ENCODE measurements at places on chromosomes 7 and 10.

DNA sequence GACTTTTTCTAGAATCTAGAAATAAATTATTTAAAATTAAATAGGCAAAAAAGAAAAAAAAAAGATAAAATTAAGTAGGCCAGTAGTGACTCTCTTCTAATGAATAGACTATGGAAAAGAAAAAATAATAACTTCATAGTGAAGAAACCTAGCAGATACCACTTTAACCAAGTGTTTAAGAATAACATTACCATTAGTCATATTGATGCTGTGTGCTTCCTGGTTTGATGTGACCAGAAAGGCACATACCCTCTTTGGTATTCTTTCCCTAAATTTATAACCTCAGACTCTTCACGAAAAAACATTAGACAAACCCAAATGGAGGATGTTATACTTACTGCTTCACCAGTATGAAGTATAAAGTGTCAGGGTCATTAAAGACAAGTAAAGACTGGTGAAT is 42.6 kb downstream of the KIF20B start:
- DNase-seq, result no peak

DNA sequence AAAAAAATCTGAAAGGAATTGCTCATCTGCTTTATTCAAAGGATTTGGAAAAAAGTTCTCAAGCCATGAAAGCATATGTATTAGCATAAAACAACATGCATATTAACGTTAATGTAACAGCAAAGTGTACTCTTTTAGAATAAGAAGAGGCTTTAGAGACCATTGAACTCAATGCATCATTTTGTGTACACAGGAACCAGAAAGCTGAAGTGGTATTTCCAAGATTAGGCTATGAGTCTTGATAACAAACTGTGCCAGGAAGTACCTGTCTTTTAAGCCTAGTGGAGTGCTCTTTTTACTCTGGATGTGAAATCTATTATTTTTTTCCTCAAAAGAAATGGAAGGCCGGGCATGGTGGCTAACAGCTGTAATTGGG is 164.2 kb downstream of the THSD7A start:
- no peak for DNase-seq

GRCh38 chr7:141674171-141674671 is 27.7 kb downstream of the DENND11 start:
- DNase-seq, result no peak

DNA sequence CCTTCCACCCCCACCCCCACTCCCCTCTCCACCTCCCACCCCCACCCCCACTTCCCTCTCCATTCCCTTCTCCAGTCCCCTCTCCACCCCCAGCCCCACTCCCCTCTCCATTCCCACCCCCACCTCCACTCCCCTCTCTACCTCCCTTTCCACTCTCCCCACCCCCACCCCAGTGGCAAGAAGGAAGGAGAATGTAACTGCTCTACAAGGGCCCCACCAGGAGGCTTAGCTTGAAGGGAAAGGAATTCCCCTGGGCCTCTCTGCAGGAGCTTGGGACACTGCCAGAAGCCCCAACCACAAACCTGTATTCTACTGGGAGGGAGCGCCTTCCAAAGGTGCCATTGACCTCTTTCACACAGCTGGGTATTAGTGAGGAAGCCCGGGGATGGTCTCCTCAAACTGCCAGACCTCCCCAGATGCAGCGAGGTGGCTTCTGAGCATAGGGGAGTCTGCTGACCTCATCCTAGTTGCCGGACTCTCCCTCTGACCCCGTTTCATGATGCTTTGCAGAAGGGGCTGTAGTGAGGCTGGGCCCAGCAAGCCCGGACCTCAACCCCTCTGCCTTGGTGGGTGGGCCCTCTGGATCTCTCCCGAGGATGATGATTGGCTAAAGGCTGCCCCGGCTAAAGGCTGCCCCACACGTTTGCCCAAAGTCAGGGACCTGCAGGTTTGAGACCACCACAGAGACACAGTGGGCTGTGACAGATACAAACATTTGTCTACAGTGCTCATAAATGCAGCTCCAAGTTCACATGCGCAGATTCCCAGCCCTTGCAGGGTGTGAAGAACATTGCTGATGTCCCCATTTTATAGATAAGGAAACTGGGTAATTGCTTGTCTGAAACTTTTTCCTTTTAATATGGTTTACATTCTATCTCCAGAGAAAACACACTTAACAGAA is 2.9 kb downstream of the DEPP1 start:
- no peak for DNase-seq

DNA sequence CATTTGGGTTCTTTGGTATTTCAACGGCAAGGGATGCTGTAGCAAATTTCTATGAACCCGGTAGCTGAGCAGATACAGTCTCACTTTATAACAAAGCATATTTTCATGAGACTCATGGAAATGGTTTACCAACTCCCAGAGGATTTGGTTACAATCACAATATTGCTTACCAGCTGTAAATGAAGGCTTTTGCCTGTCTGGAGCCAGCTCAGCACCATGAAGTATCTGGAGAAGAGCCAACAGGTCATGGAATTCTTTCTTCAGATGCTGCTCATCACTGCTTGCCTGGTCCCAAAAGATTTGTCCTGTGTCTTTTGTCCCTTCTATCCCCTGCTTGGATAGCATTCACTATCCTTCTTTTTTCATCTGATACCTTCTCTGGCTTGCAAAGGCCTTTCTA is 316.9 kb upstream of the PHYHIPL start:
- no peak for DNase-seq

- no peak for DNase-seq
These were observed 135.3 kb downstream of the MAD1L1 start for GRCh38 chr7:2097492-2097891.

DNA sequence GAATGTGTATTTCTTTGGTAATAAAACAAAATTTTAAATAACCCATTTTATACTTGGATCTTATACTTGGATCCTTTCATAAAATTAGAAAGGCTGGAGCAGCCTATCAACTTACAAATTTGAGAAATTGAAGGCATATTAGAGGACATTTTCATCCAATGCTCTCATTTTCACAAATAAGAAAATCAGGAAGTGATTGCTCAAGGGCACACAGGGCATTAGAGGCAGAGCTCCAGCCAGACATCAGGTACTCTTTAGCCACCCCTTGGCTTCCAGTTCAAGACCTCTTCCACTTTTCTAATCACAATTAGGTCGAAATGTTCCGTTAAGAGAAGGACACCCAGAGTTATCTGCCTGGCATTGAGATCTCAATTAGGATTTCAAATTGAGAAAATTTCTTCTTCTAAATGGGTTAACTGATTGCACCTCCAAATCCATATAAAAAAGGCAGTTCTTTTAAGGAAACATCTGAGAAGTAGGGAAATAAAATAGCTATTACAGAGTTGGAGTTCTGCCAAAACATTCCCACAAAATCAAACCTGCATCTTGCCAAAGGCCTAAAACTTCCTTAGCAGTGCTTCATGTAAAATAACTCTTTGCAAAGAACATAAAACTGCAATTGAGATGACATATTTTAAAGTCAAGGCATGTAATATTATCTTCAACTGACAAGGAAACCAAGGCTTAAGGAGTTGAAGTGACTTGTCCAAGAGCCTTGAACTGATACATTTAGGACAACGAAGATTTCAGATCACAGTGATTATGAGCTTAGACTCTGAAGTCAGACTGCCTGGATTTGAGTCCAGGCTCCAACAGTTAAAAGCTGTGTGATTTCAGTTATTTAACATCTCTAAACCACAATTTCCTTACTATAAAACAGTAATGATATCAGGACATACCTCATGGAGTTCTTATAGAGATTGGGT is 2.4 kb downstream of the ACTA2 start:
- no peak for DNase-seq

DNA sequence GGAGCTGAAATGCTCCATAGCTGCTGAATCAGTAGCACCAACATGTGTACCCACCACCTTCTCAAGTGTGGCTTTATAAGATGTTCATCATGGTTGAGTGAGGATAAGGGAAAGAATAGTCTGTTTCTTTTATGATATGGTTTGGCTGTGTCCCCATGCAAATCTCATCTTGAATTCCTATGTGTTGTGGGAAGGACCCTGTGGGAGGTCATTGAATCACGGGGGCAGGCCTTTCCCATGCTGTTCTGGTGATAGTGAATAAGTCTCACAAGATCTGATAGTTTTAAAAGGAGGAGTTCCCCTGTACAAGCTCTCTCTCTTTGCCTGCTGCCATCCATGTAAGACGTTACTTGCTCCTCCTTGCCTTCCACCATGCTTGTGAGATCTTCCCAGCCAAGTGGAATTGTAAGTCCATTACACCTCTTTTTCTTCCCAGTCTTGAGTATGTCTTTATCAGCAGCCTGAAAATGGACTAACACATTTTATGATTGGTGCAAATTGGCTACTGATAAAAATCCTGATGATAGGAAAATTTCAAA is 799.9 kb downstream of the TNS3 start:
- DNase-seq, result no peak

- no peak for DNase-seq
These were observed 76.2 kb downstream of the CHN2 start for GRCh38 chr7:29270594-29271318.

DNA sequence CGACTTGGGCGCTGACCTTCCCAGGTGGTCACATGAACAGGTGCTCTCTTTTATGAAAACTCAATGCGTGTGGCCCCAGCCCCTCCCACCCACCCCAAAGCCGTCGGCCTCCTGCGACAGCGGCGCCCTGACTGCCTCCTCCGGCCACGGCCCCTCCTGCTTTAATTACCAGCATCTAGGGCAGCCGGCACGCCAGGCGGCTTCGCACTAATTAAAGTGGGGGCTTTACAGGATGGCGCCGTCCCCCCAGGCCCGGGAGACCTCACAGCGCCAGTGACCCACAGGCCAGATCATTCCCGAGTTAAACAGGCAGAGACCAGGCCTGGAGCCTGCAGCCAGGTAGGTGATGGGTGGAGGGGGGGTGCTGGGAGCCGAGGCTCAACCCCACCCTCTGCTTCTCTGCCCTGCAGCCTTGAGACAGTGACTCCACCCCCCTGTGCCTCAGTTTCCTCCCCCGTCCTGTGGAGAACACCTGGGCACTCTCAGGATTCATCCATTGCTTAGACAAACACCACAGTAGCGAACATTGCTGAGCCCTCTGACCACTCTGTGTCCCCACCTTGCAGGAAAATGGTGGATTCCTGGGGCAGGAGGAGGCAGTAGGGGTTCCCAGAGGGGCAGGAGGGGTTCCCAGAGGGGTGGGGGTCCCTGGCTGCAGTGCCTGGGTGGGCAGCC is 100.8 kb downstream of the MICALL2 start:
- DNase-seq, result no peak

DNA sequence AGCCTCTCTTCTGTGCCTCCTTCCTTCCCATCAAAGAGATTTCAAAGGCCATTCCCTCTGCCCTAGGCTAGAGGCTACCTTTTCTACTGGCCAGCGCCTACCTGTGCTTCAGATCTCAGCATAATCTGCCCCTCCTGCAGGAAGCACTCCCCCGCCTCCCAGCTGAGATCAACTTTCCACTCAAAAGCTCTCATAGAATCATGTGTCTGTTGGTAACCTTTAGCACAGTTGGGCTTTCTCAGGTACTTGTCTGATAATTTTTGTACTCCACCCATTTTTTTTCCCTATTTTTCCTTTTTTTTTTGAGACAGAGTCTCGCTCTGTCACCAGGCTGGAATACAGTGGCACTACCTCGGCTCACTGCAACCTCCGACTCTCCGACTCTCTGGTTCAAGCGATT is 231.0 kb upstream of the PRSS58 start:
- no peak for DNase-seq

DNA sequence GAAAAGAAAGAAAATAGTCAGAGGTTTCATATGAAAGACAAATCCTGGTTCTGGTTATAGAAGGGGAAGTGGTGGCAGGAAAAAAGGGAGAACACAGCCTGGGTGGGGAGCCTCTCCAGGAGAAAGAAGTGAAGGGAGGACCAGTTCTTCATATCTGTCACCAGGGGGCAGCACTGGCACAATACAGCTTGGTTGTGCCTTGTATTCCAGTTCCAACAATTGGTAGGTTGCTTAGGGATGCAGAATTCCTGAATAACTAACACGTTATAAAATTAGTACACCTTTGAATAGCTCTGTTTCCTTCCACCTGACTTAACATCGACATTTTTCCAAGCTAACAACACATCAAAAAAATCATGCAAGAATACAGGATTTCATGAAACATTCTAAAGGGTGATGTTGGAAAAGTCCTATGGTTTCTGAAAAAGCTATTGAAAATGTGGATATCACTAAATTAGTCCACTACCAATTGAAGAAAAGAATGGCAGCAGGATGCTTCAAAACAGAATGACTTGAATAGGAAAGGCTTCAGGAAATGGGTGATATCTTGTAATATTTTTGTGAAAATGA is 52.9 kb downstream of the CYP26A1 start:
- no peak for DNase-seq

GRCh38 chr7:130789436-130789835 is 55.4 kb upstream of the KLF14 start:
- DNase-seq, result no peak

GRCh38 chr10:102117391-102118159 is 2.6 kb downstream of the LDB1 start:
- no peak for DNase-seq

Measured in stimulated activated CD8-positive, alpha-beta memory T cell treated with anti-CD3 and anti-CD28 coated beads, Interleukin-7, amount 100 ng/mL, for 1 hour (primary cell).